ENCODE measurements at places on chromosomes 1 and 21.
A peak's percentile ranks its signal among the peaks of the same experiment; 100 is the strongest.

DNA sequence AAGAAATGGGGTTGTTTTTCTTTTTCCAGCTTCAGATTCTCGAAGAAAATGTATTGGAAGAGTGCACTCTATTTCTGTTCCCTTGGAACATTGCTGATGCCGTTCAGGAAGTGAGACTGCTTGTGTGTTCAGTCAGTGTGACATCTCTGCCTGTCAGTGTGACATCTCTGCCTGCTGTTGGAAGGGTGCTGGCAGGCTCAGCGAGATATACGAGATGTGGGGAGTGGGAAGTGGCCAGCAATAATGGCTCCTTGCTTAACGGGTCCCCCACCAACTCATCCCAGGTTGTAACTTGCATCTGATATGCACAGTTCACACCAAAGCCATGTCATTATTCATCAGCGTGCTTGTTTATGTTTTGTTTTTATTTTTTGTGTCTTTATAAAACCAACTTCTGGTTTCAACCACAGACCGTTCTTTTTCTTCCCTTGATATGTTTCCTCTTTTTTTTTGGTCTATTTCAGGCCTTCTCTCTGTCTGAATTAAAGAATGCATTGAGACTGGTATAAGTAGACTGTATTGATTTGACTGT lies 145.4 kb downstream of the GALNT2 start:
- DNase-seq: no peak

- DNase-seq: peak; percentile 68
Measured at GRCh38 chr21:41425954-41426675, at the start of gene MX1. Gene MX1, plus strand, starts transcription at chr21:41426239. Its CDS starts 5,832 bp downstream, at chr21:41432071.

DNA sequence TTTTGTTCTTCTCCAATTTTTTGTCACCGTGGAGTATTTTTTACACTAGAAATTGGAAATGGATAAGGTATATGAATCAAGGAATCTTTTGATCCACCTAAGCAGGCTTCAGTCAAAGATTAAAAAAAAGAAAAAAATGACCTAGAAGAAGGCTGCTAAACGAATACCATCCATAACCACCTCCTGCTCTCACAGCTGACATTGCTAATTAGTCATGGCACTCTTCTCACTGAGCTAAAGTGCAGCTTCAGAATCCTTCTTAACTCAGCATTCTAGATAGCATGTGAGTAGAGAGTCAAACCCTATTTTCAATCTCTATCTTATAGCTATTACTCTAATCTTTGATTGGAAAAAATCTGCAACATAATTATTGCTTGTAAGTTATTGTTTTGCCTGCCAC lies 40.2 kb upstream of the ST6GALNAC5 start:
- DNase-seq: no peak

DNA sequence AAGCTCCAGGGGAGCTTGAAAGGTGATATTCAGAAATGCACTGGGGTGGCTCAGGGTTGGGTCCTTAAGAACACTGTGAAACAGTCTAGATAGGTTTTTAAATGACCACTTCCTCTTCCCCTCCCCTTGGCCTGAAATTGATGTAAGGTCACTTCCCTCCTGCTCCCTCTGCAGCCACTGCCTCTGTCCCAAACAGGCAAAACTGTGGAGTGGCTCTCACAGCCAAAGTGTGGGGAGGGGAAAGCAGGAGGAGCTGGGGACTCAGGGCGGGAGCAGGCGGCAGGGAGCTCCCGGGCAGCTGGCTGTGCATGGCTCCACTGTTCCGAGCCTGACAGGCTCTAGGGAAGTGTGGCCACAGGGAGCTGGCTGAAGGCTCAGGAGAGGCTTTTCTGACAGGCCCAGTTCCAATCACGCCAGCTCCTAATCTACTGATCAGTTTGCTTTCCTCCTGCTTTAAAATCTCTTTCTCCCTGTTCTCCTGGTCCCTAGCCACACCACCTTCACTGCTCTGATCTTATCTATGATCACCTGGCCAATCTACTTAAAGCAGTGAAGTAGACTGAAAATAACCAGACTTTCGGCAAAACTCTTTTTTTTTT lies 5.1 kb upstream of the CSRP1 start:
- no peak for DNase-seq

DNA sequence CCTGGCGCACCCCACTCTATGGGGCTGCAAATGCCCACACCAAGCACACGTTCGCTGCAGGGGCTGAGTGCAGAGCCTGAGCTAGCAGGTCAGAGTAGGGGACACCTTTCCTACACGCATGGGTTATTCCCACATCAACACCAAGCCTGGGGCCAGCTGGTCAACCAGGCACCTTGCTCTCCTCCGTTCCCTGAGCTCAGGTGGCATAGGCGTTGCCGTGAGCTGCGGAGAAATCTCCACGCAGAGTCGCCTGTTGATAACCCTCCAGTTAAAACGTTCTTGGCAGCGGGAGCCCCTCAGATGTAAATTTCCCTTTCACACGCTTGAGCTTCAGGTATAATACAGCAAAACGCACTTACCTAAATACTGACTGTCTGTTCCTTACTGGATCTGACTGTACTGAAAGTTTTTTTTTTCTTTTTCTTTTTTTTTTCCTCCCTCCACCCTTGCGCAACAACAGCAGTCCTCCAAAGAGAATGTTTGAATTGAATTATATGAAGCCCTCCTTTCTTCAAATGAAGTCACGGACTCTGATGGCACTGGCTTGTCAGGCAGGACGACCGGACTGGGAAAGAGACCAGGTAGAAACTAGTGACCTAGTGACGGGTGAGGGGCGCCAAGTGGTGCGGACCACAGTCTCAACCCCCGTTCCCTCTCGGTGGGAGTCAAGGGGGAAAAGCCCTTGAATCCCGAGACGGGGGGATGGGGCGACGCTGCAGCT lies 2.1 kb downstream of the BRINP3 start:
- DNase-seq: no peak

- DNase-seq: no peak
Measured at GRCh38 chr1:53294567-53294966, 33.3 kb downstream of the LRP8 start.

DNA sequence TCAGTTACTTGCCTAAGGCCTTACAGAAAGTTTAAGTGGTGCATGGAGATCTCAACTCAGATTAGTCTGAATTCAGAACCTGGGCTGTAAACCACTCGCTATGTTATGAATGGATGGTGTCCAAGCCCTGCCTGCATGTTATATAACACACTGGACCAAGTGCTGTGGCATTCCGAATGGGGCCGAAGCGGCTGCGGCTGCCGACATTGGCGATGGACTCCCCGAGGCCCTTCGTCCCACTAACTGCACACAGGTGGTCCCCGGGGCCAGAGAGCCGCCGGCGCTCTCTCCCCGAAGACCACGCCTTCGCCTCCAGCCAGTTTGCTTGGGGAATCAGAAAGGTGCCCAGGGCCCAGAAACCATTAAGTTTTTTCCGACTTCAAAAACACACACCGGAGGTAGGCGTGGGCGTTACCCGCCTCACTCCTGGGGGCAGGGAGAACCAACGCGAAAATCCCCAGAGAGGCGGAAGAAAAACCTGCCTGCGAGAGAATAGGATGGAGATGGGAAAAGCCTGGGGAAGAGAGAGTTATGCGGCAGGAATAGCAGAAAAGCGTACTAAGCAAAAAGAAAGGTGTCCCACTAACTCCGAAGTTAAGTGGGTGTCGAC lies 579 bp upstream of the TENT5C start:
- DNase-seq: no peak

GRCh38 chr1:207429963-207430362 lies 24.2 kb upstream of the CR2 start:
- DNase-seq: no peak

GRCh38 chr1:202200112-202200548 lies 6.5 kb downstream of the LGR6 start:
- no peak for DNase-seq

DNA sequence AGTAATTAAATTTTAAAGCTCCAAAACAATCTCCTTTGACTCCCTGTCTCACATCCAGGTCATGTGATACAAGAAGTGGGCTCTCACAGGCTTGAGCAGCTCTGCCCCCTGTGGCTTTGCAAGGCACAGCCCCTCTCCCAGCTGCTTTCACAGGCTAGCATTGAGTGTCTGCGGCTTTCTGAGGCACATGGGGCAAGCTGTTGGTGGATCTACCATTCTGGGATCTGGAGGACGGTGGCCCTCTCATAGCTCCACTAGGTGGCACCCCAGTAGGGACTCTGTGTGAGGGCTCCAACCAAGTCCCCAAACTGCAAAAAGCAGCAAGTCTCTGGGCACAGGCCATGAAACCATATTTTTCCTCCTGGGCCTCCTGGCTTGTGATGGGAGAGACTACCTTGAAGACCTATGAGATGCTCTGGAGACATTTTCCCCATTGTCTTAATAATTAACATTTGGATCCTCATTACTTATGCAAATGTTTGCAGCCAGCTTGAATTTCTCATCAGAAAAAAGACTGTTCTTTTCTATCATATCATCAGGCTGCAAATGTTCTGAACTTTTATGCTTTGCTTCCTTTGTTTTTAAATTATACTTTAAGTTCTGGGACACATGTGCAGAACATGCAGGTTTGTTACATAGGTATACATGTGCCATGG lies 554.1 kb upstream of the OLFM3 start:
- DNase-seq: peak; percentile 22

DNA sequence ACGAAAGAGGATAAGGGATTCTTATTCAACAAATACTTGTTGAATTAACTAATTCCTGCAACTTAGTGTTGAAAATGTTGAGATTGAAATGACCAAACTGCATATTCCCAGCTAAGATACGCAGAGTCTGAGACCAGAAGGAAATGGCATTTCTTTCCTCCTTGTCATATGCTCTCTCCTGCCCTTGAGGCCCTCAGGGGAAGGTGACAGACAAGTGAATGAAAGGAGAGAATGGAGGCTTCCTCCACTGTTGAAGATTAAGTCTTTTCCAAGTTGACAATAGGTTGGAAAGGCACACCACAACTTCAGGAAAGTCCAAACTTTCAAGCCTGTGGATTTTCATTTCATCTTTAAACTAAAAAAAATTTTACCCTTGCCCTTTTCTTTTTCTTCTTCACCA lies 3.1 kb upstream of the ZNF697 start:
- DNase-seq: no peak

DNA sequence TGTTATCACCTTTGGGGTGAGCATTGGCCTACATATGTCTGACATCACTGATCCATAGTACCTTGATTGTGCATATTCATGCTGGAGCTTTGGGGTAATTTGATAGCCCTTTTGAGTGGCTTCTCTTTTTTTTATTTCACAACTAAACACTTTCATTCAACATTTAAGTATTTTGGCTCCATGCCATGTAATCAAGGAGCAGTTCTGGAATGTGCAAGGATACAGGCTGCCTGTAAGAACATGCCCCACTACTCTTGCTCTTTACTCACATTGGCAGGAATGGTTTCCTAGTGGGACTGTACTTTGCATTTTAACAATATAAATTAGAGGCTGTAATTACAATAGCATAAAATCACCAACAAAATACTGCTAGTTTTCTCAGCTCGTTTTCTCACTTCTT lies 300.7 kb upstream of the SPAG17 start:
- no peak for DNase-seq

GRCh38 chr1:149917571-149918144 lies at the start of gene SV2A:
Gene SV2A, minus strand, starts transcription at chr1:149917844. Its CDS starts 4,004 bp downstream, at chr1:149913840.
- no peak for DNase-seq

DNA sequence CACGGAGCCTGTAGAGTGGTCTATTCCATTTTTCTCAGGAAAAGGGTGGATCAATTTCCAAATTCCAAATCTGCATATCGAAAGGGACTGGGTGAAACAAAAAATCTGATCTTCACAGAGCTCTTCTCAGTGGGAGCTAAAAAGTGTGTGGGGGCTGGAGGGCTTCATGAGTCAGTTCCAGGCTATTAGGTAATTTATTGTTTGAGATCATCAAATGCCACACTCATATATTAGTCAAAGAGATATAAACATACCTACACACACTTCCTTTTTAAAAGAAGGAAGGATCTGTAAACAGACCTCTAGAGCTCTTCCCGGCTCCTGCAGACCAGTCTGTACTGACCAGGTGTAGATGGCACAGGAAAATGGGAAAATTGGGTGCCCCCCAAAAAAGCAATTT lies 175.4 kb downstream of the ZBTB18 start:
- DNase-seq: no peak

- DNase-seq: no peak
Measured at GRCh38 chr1:1141244-1141910, 25.5 kb upstream of the C1orf159 start.

DNA sequence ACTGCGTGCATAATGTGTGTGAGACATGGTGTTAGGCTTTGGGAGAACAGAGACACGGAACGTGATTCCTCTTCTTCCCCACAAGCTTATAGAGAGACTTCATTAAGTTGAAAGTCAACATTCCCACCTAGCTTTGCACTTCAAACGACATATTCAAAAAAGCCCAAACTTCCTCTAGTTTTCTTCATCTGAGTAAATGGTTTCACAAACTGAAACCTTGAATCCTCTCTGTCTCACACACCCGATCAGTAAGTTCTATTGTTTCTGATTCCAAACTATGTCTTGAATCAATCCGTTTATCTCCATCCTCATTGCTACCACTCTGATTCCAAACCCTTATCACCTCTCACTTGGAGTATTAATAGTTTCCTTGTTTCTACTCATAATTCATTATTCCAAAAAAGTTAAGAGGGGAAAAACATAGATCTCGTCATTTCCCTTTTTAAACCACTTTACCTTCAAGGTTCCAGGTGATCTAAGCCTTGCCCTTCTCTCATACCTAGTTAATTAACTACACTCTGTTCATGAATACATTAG lies 1.6 kb upstream of the METTL18 start:
- no peak for DNase-seq

DNA sequence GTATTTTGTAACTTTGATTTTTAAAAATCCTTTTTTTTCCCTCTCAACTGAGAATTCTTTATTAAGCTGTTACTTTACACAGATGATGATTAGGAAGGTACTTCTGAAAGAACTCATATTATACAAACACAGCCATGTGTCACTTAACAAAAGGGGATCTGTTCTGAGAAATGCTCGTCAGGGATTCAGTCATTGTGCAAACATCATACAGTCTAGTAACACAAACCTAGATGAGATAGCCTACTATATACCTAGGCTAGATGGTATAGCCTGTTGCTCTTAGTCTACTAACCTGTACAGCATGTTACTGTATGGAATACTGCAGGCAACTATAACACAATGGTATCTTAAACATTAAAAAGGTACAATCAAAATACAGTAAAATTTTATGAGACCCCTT lies 24.9 kb downstream of the AHCTF1 start:
- no peak for DNase-seq

- DNase-seq: peak; percentile 73
Measured at GRCh38 chr1:21251773-21252471, 38.3 kb downstream of the ECE1 start.

DNA sequence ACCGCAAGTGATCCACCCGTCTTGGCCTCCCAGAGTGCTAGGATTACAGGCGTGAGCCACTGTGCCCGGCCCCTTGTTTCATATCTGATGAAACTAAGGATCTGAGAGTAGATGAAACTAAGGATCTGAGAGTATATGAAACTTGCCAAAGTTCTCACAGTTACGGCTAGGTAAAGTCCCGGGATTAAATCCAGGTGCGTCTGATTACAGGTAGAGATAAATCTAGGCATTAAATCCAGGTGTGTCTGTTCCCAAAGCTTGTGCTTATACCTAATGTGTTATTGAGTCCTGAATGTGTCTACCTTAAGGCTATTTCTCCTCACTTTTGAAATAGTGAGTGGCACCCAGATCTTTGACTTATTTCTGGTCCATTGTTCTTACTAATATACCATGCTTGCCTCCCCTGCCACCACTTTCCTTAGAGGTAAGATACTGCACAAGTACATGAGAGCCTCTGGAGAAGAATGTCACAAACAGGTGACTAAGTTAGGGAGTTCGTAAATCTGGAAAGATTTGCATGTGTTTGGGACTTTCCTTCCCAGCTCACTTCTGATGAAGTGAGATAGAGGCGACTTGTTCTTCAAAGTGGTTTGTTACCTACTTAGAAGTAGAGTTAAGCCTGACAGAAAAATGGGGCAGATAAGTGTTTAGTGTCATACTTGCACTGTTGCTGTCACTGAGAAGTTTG lies 66.5 kb downstream of the AK4 start:
- no peak for DNase-seq
